ENCODE measurements at places on chromosomes 11 and 22. TPM values are rescaled to one million over a fixed set of nuclear protein-coding genes. Genes with fewer than 3 reads are reported as not detected.

DNA sequence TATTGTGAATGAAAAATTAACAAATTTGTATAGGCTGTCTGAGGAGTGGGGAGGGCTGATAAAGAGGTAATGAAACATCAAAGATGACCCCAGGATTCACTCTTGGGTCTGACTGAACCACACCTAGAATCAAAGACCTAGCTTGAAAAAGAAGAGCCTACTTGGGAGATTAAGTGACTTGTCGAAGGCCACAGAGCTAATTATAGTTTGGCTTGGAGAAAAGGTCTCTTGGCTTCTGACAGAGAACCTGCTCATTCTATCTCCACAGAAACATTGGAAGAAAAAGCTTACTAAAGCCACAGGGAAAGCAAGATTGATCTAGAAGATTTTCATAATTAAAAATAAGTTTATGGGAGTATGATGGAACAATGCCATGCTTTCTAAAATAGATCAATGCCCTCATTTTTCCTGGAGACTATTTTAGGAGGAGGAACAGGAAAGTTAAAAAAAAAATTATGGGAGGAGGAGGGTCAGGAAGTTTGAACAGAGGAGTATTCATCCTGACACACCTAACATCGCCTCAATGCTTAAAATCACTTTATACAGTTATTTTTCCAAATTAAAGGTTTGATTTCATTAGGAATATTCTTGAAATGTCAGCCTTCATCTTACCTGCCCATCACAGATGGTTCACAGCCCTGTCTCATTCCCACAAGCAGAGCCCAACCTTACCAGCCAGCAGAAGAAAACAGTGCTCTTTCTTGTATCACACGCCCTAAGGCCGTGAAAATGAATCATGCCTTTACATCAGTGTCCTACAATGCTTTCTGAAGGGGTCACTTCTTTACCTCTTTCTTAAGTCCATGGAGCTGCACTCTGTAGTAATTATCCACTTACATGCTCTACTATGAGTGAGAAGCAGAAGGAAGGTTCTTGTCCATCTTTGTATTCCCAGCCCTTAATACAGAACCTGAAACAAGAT, 231.1 kb upstream of the MPPED2 start:
- no peak for DNase-seq

DNA sequence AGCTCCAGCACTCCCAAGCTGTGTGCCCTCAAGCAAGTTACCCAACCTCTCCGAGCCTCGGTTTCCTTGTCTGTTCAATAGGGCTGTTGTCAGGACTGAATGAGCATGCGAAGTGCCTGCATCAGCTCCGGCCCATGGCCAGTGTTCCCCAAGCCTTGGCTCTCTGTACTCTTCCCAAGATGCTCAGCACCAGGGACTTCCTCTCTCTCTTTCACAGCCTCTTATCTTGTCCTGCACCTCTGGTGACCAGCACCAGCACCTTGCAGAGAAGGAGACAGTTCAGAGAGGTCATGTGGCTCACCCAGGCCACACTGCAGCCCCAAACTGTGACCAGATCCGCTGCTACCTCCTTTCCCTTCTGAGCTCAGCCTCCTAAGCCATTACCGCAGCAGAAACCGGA, 120.3 kb upstream of the ANO1 start:
- DNase-seq: no peak

DNA sequence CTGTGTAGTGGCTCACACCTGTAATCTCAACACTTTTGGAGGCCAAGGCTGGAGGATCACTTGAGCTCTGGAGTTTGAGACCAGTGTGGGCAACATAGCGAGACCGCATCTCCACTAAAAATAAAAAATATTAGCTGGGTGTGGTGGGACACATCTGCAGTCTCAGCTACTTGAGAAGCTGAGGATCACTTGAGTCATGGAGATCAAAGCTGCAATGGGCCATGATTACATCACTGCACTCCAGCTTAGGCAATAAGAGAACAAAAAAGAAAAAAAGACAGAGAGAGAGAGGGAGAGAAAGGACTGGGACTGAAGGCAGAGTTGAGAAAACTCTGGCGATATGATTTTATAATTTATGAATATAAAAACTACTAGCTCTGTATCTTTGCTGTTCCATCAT, 473.1 kb downstream of the LRRC4C start:
- no peak for DNase-seq

The ACTN3 gene
- 0.10 TPM for total RNA-seq

- DNase-seq: no peak
Observed at GRCh38 chr11:27928809-27929208, 179.1 kb downstream of the KIF18A start.

DNA sequence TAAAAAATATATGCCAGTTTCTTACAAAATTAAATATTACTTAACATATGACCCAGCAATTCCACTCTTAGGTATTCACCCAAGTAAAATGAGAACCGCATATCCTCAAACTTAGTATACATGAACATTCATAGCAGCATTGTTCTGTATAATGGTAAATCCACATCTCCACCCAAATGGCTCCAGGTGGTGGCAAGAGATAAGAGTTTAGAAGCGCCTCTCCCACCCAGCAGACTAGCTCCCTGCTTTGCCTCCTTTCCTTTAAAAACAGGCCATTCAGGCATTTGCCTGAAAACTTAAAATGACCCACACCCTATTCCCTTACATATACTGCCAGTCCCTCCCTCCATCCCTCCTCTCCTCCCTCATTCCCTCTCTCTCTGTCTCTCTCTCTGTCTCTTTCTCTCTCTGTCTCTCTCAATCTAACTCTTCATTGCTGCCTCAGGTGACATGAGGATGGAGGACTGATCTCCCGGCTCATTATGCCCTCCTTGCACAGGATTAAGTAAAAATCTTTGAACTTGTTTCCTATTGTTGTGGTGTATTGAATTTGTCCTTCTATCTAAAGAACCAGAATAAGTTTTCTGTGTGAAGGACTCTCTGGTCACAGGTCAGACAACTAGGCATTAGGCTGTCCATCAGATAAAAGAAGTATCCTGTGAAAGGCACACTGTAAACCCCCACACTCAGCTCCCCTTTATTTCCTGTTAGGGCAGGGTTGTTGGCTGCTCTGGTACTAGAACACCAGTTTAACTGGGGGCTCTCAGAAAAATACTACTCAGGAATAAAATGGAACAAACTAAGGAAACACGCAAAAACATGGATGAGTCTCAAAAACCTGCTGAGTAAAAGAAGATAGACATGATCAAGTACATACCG, 48.3 kb downstream of the RRP8 start:
- DNase-seq: no peak

The GLB1L2 gene
- 0.65 TPM for total RNA-seq

GRCh38 chr11:66969584-66970225, 5.4 kb upstream of the C11orf86 start:
- no peak for DNase-seq

The OR51B4 gene
- not detected for total RNA-seq

DNA sequence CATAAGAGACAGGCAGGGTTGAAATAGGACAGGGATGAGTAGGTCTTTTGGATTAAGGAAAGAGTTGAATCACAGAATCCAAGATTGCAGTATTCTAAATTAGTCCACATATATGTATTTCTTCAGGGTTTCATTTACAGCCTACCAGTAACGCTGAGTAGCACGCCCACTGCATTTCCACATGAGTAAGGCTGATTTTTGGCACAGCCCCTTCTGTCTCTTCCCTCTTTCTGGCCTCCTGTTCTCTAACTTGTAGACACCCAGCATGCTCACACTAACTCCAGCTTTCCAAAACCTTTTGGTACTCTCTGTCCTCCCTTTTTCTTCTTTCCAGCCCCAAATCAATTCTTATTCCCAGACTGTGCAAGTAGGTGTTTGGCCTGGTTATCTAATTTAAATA, 3.7 kb upstream of the SIK2 start:
- no peak for DNase-seq

DNA sequence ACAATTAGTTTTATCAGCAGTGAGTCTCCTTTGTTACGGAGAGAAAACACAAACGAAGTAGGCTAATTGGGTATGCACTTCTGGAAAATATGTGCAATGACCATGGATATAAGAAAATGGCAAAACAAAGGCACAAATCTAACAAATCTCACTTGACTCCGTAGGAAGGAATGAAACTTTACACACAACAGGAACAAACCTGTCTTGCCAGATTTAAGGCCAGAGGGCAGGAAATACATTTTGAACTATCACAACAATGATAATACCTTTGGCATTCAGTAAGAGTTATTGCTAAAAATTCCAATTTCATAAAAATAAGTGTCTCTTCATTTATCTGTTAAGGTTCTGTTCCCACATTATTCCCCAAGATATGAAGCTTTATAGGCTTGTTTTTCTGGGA, 36.6 kb downstream of the SLC25A17 start:
- no peak for DNase-seq

The RBX1 gene
- 61.4 TPM for total RNA-seq

DNA sequence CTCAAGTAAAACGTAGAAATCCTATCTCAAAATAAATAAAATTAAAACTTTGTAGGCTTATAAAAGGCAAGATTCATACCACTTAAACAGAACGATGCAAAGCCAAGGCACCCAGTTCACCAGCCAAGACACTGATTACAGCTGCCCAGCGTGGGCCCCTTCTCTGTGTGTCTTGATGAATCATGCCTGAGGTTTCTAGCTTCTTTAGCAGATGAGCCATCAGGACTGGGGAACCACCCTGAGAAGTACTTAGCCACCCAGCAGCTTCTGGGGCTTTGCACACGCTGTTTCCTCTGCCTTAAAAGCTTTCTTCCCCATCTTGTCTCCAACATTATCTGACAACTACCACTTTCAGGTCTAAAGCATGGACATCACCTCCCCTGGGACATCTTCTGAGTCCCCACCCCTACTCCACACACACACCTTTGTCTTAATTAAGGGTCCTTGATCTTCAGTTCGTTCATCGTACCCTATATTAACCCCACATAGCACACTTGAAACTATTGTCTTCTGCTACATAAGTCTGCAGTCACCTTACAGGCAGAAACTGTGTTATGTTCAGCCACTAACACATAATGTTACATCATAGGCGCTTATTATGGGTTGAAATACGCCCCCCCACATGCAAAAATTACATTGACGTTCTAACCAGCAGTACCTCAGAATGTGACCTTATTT, 8.7 kb upstream of the LAYN start:
- DNase-seq: no peak

DNA sequence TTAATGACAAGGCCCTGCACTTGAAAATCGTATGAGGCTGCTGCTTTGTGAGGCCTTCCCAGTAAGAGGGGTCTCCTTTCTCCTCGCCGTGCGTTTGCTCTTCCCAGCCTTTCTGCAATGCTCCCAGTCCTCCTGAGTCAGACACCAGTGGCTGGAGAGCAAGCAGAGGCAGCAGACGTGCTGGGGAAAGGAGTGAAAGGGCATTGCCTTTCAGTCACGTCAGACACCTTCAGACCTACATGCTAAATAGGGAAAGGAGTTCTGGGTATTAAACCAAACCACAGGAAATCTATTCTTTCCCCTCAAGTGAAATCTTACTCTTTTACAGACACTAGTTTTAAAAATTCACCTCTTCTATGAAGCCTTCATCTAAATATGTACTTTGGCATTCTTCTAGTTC, 274.8 kb downstream of the NTM start:
- DNase-seq: no peak

DNA sequence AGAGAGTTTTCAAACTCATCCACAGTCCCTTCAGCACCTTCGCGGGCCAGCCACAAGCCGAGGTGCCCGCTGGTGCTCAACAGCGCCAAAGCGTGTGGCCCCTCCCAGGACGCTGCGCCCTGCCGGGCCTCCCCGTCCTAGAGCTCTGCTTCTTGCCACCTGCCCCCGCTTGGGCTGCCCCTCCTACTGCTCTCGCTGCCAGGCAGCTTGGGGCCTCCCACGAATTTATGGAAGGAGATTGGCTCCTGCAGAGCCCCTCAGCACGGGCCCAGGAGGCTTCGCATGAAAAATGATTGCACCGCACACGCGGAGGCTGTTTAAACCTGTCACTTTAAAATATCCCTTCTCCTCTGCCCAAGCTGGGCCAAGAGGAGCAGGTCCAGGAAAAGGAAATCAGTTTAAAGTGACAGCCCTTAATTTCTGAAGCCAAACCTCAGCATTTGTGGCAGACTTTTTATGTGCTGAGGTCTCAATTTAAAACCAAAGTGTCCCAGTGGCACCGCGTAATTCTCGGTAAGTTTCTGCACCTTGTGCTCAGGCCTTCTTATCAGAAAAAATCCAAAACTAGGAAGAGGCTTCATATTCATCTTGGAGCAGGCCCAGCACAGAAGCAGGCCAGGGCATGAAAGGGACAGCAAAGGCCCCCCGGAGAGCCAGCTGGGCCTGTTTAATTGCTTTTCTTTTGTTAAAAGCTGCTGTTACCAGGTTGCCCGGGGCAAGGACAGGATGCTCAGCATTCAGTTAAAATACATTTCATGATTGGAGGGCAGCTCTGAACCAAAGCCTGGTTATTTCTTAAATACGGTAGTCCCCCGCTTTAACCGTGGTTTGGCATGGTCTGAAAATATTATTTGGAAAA, 303.6 kb downstream of the OPCML start:
- DNase-seq: peak; percentile 23

- no peak for DNase-seq
Observed at GRCh38 chr11:8867035-8867434, 44.0 kb upstream of the AKIP1 start.

- DNase-seq: peak; percentile 28
Observed at GRCh38 chr11:3161309-3161708, 3.8 kb downstream of the OSBPL5 start.

GRCh38 chr11:117037975-117038350, 60.3 kb downstream of the SIK3 start:
- no peak for DNase-seq

- DNase-seq: no peak
Observed at GRCh38 chr11:74157169-74157568, 13.6 kb downstream of the C2CD3 start.

DNA sequence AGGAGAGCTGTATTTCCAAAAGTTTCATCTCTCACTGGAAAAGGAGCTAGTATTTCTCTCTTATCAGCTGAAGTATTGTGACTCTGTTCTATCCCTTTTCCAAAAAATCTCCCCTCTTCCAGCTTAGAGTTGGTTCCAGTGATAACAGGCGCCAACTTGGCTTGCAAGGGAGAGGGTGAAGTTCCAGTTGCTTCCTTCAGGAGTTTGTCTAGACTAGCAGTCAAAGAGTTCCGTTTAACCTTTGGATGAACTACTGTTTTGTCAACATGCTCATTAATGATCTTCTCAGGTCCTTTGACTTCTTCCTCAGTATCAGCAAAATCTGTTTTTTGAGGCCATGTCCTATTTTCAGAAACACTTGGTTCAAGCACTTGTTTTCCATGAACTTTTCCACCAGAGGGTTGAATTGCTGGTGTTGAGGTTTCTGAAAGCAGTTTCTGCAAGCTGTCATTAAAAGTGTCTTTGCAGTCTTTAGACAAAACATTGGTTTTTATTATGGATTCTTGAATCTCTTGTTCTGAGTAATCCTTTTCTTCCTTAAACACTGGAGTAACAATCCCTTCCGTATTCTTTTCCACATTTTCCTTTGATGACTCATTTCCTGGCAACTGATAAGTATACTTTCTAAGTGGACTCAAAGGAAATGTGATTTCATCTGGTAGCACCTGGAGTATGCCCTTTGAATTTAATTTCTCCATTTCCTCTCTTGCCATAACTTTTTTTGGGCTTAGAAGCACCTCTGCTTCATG, 39.7 kb upstream of the CCDC89 start:
- no peak for DNase-seq

The GCAT gene
- total RNA-seq: 16.7 TPM

GRCh38 chr11:64339286-64339685, 718 bp upstream of the CCDC88B start:
- no peak for DNase-seq

- no peak for DNase-seq
Observed at GRCh38 chr11:91786097-91786496, 438.5 kb upstream of the FAT3 start.

The ANO5 gene
- total RNA-seq: 49.2 TPM

Data from left cardiac atrium (tissue), 4 donors.